ENCODE measurements at places on chromosomes 5 and 9. TPM values are rescaled to one million over a fixed set of nuclear protein-coding genes. Genes with fewer than 3 reads are reported as not detected.

CCDC192 gene
- not detected for total RNA-seq

LCN1 gene
- total RNA-seq: not detected

AQP7 gene
- total RNA-seq: not detected

C5orf52 gene
- total RNA-seq: not detected

UBAC1 gene
- total RNA-seq: 42.6 TPM
